ENCODE measurements at places on chromosomes 4 and X. TPM values are rescaled to one million over a fixed set of nuclear protein-coding genes. Genes with fewer than 3 reads are reported as not detected.

MTNR1A gene
- not detected for total RNA-seq

DNA sequence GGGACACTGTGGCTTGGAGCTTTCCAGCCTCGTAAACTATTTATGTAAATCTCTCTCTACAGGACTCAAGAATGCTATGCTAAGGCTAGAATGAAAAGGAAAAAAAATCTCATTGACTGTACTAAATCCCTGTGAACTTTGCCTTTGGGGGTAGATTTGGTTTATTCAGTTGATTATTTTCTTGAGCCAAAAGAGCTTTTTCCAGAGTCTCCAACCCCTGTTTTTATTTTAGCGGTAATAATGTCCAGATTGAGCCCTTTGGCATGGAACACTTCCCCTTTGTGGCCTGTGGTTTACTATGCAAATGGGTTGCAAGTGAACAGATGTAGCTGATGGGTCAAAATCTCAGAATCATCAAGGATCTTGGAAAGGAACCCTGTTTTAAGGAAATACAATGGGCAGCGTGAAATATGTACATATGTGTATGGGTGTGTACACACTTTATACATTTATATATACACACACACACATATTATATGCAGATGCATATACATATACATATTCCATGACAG is 72.9 kb downstream of the FAM9B start:
- DNase-seq: no peak

TCEAL5 gene
- not detected for total RNA-seq

GRCh38 chr4:122783301-122784215 is 43.1 kb upstream of the FGF2 start:
- DNase-seq: peak; percentile 95

GRCh38 chrX:16639966-16640365 is 10.0 kb upstream of the S100G start:
- DNase-seq: no peak

PPP2R2C gene
- 7.0 TPM for total RNA-seq

DNA sequence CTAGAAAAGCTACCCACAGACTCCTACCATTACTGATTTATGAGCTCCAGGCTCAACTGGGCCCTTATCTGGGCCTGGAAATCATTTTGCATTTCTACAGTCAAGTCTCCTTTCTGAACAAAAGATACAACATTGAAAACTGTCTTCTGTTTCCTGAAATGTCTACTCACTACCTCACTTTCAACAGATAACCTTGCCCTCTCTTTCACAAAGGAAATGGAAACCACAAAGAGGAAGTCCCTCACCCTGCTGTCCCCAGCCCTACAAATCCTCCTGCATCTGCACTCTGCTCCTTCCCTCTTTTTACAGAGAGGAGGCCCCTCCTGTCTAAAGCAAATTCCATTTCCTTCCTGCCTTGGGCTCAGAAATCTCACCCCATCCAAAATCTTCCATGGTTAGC is 24.8 kb upstream of the CYBB start:
- DNase-seq: no peak

DNA sequence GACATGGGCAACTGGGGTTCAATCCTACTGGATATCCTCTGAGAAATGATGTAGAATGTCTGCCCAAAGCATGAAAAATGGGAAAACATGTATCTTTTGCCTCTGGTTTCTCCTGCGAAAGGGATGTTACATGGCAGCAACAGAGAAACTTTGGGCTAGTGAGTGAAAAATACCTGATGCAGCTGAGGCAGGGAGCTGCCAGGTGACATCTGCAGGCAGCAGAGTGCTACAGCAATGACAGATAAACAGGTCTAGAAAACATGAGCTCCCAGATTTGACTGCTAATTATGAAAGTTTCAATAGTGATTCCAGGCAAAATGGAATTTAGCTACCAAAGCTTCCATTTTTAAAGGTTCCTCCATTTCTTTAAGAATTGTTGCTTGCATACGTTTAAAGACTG is 4.8 kb upstream of the CXCL1 start:
- peak; percentile 73 for DNase-seq

DNA sequence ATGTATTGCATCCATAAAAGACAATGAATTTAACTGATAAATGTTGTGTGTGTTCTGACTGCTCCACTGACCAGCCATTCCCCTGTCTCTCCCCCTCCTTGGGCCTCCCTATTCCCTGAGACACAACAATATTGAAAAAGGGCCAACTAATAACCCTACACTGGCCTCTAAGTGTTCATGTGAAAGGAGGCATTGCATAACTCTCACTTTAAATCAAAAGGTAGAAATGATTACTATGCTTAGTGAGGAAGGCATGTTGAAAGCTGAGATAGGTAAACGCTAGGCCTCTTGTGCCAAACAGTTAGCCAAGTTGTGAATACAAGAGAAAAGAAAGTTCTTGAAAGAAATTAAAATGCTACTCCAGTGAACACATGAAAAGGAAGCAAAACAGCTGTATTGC is 152.7 kb downstream of the POU4F2 start:
- DNase-seq: no peak

GUCY1A1 gene
- total RNA-seq: 9.3 TPM

DNA sequence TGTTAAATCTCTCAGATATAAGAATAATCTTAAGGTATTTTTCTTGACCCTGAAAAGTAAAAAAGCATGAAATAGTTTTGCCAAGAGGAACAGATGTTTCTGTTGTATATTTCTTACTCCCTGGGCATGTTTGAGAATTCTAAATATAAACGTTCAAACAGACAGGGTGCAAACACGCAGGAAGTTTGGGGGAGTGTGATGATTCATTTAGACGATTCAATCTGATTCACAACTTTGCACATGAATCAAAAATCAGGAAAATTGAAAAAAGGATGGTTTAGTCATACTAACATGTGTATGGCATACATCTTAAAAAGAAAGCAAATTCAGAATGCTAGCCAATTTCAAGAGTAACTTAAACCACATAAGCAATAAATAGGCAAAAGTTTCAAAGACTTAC is 340.3 kb upstream of the GRID2 start:
- peak; percentile 45 for DNase-seq

DNA sequence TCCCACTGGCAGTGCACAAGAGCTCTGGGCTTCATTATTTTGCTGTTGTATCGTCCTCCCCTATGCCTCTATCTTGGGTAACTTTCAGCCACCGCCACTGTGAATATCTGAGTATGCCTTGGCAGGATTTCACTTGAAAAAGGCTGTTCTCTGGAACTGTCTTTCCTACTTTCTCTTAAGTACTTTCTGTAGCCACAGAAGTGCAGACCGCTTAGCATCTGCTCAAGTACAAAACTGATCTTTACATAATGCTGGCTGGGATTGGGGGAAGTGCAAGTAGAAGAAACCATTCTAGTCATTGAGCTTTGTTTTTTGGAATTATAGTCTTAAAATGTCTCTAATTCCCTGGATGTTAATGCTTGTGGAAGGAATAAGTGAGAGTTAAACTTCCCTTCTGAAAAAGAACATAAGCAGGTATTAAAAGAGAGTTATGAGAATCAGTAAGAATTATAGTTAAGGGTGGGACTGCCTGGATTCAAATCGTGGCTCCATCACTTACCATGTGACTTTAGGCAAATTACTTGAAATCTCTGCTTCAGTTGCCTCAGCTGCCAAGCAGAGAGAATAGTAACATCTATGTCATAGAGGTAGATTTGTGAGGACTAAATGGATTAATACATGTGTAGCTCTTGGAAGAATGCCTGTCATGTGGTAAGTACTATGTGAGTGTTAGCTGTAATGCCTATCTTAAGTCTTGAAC is 77.5 kb downstream of the MID1IP1 start:
- DNase-seq: no peak

- no peak for DNase-seq
Measured at GRCh38 chr4:128709268-128709667, 100.2 kb upstream of the JADE1 start.

DNA sequence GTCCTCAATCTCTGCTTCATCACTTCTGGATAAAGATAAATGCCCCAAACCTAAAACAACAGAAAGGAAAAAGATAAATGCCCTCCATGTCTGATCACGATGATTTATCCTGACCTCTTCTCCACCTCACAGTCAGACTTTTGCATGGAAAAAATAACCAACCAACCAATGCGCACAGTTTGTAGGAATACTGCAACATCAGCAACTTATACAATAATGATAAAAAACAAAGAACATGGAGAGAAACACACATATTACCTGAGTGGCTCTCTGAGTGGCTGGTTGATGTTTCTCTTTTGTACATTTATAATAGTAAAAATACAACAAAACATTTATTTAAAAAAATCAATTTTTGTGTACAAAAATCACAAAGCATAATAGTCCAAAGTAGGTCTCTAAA is 93.0 kb upstream of the PUDP start:
- no peak for DNase-seq

GPR34 gene
- not detected for total RNA-seq

RNF128 gene
- total RNA-seq: not detected

- DNase-seq: no peak
Measured at GRCh38 chr4:39606747-39607146, 31.9 kb downstream of the SMIM14 start.

DNA sequence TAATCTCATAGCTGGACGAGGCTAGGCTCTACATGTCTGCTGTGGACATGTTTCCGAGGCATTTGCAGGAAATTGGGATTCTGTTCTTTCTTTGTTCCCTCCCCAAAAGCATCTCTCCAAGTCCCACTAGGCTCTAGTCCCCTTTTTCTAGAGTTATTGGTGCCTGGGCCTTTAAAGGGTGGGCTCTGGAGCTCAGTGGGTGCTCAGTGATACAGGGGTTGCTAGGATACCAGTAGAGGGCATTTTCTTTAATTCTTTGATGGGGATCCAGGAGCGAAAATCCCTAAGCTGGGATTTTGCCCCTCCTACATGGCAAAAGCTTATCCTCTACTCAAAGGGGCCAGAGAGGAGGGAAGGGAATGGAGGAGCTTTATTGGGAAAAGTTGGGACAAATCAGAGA is 34.2 kb downstream of the ARHGEF9 start:
- DNase-seq: no peak

GRCh38 chrX:29044423-29045184 is 457.4 kb downstream of the IL1RAPL1 start:
- DNase-seq: peak; percentile 18

GRCh38 chr4:71257761-71258160 is 81.1 kb upstream of the SLC4A4 start:
- DNase-seq: no peak

DNA sequence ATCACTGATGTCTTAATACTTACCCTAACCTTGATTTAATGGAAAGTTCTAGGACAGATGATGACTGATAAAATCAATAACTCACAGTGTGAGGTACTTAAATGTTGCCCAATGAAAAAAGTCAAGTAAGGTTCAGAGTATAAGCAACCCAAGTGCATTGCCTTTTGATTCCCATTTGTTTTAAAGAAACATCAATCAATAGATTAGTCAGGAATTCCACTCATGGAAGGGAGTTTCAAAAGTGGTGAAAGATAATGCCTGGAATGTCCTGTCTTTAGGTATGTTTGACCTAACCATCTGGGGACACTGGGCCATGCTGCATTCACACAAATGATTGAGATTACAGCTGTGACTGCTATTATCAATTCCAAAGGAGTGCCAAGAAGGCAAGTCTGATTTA is 259.7 kb downstream of the PPARGC1A start:
- DNase-seq: no peak

TMSB15A gene
- total RNA-seq: not detected

- DNase-seq: no peak
Measured at GRCh38 chr4:6105311-6105911, 87.2 kb upstream of the C4orf50 start.

GRCh38 chr4:110540982-110541451 is 65.1 kb downstream of the ENPEP start:
- DNase-seq: peak; percentile 90

CLDN2 gene
- total RNA-seq: not detected

DNA sequence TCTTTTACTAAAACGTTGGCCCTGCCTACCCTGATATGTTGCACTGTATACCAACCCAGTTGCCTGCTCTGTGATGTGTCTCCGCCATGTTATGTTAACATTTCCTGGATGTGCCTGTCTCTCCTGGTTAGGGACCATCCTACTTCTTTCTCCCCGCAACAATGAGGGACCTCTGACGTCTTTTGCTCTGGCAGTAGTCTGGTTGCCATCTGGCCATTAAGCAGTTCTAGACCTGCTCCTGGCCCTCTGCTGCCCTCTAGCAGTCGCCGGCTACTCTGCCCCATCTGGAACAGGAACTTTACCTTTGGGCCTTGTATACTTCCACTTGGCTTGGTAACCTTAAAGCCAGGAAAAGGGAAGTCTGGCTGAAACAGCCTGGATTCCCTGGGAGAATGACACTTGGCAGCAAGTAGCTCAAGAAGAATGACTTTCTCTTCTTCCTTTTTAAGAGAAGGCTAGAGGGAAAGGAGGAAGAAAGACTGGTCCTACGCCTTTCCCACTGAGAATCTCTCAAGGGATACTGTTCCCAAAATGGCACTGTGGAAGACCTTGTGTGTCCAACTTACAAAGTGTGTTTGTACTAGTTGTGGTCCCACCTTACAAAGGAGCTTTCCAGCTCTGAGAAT is 63.5 kb downstream of the GPC3 start:
- peak; percentile 50 for DNase-seq

NAA11 gene
- total RNA-seq: not detected

GLRA3 gene
- not detected for total RNA-seq

- peak; percentile 37 for DNase-seq
Measured at GRCh38 chrX:123648028-123648810, 84.6 kb downstream of the THOC2 start.

UGT2B17 gene
- not detected for total RNA-seq

DNA sequence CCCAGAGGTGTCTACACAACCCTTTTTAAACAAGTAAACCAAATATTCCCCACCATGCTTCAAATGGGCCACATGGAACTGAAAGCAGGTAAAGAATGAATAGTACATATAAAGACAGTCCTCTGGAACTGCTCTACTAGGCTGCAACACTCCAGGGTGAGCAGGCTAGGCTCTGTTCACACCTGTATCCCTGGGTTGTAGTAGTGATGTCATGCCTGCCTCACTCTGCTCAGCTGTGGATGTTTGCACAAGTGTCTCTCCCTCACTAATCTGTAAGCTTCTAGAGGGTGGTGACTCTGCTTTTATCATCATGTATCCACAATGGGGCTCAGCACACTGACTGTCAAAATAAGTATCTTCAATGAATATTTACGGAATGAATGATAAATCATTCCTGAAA is 20.4 kb downstream of the LEF1 start:
- DNase-seq: no peak

DDX53 gene
- not detected for total RNA-seq

CD38 gene
- not detected for total RNA-seq

DNA sequence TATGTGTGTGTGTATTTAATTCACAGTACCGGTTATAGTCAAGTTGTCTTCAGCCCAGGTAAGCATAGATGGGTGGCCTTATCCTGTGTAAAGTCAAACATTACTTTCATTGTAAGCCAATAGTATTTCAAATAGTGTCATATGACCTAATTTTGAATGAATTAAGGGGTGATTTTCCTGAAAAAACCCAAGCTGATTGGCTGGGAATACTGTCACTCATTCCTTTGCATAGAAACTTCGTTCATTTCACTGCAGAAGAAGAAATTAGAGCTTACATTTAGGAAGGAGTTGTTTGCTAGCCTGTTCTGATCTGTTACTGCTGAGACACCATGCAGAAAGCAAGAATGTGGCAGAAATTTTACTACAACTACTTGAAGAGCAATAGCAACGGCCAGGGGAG is 45.4 kb downstream of the SMARCAD1 start:
- no peak for DNase-seq

Measured in PC-3 (cell line).